G401 (cell line): ENCODE measurements at places on chromosomes 1 and 21. TPM values are rescaled to one million over a fixed set of nuclear protein-coding genes. Genes with fewer than 3 reads are reported as not detected.

RAB3B gene
- 2.3 and 3.0 TPM in 2 replicates for total RNA-seq

MYOG gene
- not detected in 2 replicates for total RNA-seq

CFHR3 gene
- not detected in 2 replicates for total RNA-seq

DNA sequence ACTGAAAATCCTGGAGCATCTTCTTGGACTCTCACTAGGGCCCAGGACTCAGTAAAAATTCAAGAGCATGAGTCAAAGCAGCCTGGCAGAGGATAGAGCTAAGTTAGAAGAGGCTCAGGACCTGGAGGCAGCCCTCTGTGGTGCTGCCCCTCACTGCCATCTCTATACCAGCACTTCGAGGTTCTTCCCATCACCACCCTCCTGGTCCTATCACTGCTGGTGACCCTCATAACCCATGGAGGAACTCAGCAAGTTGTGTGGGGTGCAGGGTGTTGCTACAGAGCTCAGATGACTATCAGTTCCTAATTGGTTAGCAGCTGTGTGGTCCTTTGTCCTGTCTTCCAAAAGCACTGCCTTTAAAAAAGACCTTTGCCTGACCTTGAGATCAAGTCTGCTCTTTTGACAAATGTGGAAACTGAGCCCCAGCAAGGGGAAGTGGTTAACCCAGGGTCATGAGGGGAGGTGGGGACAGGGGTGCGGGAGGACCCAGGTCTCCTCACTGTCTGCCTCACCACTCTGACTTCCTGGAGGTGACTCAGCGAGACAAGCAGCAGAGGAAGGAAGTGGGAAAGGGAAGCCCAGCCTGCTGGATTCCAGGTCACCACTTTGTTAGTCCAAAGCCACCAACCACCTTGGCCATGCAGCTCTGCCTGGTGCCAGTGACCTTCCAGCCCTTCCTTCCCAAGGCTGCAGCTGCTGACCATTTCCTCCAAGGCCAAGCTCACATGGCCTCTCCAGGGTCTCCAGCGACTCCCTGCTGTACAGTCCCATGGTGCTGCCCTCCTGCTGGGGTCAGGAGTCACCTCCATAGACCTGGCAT is 199.4 kb upstream of the EDN2 start:
- DNase-seq = no peak

DNA sequence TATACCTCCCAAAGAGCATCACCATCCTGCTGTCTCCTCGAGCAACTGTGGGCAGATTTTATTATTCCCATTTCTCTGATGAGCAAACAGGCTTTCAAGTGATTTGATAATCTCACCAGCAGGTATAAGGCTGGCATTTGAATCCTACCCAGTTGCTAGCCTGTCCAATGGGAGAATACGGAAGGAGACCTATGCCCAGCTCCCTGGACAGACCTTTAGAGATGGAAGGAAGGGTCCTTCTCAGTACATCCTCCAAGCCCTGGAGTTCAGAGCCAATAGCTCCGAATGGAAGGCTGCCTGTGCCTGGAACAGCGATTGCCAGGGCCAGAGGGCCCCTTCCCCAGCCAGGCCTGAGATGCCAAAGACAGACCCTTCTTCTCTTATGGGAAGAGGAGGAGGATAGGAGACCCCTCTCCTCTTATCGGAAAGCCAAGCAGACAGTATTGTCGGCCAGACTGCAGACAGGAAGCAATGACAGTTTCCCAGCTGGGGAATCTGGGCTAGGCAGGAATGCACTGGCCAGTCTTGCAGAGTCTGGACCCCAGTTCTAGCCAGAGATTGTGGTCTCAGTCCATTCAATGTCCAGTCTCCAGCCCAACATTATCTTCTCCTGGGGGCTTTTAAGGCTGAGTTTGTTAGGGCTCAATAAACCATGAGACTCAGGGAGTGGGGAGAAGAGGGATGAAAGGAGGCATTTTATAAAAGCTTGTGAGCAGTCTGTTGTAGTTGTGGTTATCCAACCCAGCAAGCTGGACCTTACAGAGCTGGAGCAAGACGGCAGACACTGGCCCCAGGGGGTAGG is 2.0 kb downstream of the IFFO2 start:
- peak; percentile 57 for DNase-seq

DNA sequence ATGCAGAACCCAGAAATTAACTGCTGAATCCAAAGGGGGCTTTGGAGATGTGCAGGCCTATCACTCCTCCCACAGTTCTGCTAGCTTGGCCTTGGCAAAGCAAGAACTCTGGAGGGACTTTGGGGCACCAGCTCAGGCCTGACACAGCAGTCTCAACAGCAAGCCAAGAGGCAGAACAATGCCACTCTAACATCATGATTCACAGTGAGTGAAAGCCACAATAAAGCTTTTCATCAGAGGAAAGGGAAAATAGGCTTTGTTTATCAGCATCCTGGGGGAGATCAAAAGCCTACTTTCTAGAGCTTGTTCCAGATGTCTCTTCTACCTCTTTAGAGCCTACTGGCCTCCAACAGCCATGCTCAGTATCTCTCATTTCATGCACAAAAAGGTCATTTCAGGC is 283.4 kb downstream of the KCNH1 start:
- DNase-seq = peak; percentile 68

GRCh38 chr1:224407571-224408293 is 26.9 kb downstream of the WDR26 start:
- DNase-seq = no peak

DNA sequence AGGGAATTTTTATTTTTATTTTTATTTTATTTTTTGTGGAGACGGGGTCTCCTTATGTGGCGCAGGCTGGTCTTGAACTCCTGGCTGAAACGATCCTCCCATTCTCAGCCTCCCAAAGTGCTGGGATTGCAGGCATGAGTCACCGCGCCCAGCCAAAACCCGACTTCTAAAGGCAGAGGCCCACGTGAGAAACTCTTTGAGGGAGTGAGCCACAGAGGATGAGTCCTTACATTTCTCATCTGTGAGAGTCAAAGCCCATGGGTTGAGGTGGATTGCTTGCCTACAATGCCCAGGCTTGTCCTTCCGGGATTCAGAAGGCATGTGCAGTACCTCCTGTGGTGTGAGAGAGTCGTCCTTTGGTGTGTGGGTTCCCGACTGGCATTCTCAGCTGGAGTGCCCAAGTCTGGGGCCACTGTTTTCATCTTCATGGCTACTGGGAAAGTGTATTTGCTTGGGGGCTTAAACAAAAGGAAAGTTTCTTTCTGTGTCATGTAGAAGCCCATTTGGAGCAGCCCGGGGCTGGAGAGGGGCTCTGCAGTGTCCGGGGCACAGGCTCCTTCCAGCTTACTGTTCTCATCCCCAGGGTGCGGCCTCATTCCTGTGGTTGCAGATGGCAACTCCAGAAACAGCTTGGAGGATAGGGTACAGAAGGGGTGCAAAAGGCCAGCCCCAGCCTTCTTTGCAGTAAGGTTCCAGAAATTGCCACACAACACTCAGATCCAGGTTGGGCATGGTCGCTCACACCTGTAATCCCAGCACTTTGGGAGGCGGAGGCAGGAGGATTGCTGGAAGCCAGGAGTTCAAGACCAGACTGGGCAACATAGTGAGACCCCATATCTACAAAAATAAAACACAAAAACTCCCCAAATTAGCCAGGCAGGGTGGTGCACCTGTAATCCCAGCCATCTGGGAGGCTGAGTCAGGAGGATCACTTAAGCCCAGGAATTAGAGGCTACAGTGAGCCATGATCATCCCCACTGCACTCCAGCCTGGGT is 29.4 kb upstream of the CSF3R start:
- DNase-seq = no peak

DNA sequence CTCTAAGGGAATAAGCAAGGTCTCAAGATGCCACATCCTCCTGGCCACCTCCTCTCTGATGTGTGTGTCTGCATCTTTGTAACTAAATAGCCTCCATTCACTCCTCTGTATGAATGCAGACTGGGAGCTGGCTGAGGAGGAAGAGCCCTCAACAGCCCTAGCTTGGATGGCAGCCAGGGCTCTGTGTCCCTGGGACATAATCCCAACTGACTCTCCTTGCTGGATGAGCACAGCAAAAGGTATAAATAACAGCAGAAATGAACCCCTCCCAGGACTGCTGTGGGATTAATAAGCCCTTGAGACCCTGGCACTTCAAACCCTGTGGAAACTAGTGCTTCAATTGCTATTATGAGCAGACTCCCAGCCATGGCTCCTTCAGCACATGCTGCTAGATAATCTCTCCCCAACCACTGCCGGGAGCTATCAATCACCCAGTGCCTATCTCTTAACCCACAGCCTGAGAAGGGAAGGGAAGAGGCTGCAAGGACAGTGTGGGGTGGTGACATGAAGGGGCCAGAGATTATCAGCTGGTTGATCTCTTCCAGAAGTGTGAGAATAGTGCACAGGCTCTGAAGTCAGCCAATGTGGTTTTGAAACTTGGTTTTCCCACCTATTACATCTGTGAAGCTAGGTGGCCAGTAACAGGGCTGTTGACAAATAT is 152.2 kb downstream of the TNR start:
- peak; percentile 72 for DNase-seq
